Hepatocyte (in vitro differentiated cells): ENCODE measurements at places on chromosomes 1 and 21. TPM values are rescaled to one million over a fixed set of nuclear protein-coding genes. Genes with fewer than 3 reads are reported as not detected.

- H3K4me1 ChIP-seq, result no peaks in the 10 kb centered on the region
- DNase-seq, result no peak
- H3K4me3 ChIP-seq, result no peak overlapping the region
- H3K27ac ChIP-seq, result no peak overlapping the region
Measured at GRCh38 chr1:103125219-103125618, 16.9 kb upstream of the COL11A1 start.

- DNase-seq, result no peak
- H3K36me3 ChIP-seq, result no peaks in the 10 kb centered on the region
- H3K27ac ChIP-seq, result peak overlapping the region; percentile 97
Measured at GRCh38 chr1:155171836-155172731, 1.0 kb downstream of the KRTCAP2 start.

DNA sequence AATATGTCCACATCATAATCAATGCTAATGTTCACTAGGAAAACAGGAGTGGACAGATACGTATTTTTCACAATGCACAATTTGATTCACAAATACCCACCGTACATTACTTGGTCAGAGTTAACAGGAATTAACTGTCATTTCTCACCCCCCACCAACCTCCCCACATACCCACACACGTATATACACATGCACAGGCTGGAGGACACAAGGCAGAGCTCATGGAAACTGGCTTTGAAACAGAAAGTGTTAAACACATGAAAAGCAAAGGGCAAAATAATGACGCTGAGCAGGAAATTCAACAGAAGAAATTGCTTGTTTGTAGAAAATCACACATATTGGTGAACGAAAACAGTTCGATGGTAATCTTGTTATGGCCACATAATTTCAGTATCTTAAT is 188.4 kb upstream of the DMRTA2 start:
- no peak overlapping the region for H3K4me3 ChIP-seq
- no peaks in the 10 kb centered on the region for H3K36me3 ChIP-seq
- no peak overlapping the region for H3K27ac ChIP-seq

GRCh38 chr1:12157366-12158231 is 9.2 kb upstream of the TNFRSF1B start:
- H3K27me3 ChIP-seq, result no peaks in the 10 kb centered on the region
- DNase-seq, result no peak
- H3K4me1 ChIP-seq, result peaks cover 17% of the 10 kb centered on the region
- H3K4me3 ChIP-seq, result no peak overlapping the region

- DNase-seq, result no peak
- no peaks in the 10 kb centered on the region for H3K36me3 ChIP-seq
- H3K27ac ChIP-seq, result no peak overlapping the region
Measured at GRCh38 chr21:28561772-28562171, 430.9 kb downstream of the LTN1 start.

DNA sequence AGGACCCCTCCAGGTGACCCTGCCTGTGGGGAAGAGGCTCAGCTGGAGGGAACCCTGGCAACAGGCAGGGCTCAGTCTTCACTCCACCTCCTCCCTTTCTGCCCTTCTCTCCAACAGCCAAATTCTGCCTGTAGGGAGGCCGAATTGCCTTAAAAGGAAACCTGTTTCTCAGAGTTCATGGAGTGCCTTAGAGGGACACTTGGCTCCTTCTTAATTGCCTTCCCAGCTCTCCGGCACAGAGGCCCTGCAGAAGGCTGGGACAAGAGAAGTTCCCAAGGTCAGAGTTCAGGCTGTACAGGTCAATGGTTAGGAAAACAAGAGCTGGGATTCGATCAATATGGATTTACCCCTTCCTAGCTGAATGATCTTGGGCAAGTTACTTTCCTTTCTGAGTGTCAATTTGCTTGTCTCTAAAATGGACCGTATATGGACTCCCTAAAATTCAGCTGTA is 6.2 kb downstream of the CSRP1 start:
- DNase-seq, result no peak
- peak overlapping the region; percentile 21 for H3K27ac ChIP-seq
- no peaks in the 10 kb centered on the region for H3K27me3 ChIP-seq
- H3K4me1 ChIP-seq, result peaks cover 55% of the 10 kb centered on the region
- no peak overlapping the region for H3K4me3 ChIP-seq
- H3K36me3 ChIP-seq, result no peaks in the 10 kb centered on the region

- no peaks in the 10 kb centered on the region for H3K4me1 ChIP-seq
- no peaks in the 10 kb centered on the region for H3K27me3 ChIP-seq
- DNase-seq, result no peak
- no peak overlapping the region for H3K4me3 ChIP-seq
Measured at GRCh38 chr1:221141606-221142285, 262.5 kb downstream of the HLX start.

DNA sequence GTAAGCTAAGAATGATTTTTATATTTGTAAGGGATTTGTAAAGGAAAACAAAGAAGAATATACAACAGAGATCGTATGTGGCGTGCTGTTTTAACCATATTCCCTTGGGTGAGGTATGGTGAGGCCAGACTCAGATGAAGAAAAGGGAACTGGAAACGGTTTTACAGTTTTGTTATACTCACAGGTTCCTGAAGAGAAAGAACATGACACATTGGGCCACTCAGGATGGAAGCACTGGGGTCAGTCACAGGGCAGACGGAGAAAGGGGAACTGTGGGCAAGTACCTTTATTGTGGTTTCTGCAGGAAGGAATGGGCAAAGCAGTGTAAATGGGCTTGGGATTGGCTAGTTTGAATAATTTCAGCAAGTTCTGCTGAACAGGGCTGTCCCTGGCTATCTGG is 177.4 kb downstream of the LBR start:
- H3K4me3 ChIP-seq, result no peak overlapping the region
- H3K36me3 ChIP-seq, result no peaks in the 10 kb centered on the region
- DNase-seq, result no peak
- H3K27me3 ChIP-seq, result no peaks in the 10 kb centered on the region
- no peaks in the 10 kb centered on the region for H3K4me1 ChIP-seq

DNA sequence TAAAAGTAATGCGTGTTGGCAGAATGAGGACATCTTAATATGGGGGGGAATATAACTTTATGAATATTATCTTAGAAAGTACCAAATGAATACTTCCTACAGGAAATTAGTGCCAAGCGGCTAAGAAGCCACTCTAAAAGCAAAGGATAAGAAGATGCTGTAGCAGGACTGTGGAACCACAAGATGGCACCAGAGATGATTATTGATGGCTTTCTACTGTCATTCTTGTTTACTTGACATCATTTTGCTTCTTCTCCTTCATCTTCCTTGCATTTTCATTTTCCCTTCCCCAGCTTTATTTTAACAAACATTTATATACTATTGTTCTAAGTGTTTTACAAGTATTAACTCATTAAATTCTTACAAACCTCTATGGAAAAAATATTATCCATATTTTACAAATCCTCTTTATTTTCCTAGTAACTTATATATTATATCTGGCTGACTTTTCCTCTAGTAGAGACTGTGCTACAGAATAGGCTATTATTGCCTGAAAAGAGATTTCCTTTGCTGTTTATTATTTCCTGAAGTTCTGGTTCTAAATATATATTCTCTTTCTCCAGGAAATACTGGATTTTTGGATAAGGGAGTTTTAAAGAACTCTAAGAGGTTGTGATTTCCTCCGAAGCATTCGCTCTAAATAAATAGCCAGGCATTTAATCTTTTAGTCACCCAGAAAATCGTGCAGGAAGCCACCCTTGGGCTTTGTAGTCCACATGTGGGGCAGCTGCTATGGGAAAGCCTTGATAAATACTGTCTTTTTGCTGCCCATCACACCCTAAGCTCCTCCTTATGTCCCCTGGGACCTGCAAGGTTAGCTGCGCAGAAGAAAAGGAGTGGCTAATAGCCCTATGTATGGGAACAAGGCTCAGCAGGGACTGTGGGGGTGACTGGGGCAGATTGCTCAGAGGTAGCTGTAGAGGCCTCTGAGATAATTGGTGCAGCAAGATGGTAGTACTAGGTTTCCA is 69.8 kb downstream of the TPR start:
- no peaks in the 10 kb centered on the region for H3K27me3 ChIP-seq
- DNase-seq, result peak; percentile 13
- H3K27ac ChIP-seq, result no peak overlapping the region
- no peak overlapping the region for H3K4me3 ChIP-seq

DNA sequence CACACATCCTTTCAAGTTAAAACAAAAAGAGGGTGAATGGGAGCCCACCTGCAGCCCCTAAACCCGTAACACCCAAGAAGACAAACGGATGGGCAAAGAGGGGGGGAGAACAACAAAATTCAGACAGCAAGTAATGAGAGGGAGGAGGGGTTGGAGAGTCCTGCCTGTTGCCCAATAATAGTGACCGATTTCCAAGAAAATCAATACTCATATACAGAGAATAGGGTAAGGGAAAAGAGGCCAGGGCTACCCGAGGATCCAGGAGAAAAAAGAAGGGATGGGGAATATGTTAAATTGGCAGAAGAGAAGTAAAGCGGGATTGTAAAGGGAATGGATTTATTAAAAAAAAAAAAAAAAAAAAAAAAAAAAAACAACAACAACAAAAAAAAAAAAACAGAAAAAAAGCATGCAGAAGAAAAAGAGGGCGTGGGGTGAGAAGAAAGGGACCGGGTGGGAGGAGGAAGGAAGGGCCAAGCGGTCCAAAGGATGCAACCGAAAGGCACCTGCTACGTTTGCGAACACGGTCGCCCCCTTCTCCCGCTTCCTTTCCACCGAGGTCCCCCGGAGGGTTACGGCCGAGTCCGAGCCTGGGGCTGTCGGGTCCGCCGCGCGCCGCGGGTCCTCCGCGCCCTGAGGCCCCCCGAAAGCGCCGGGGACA is 930 bp downstream of the SLC30A10 start:
- peak overlapping the region; percentile 43 for H3K4me3 ChIP-seq
- peak overlapping the region; percentile 54 for H3K27ac ChIP-seq
- DNase-seq, result no peak
- peaks cover 4% of the 10 kb centered on the region for H3K27me3 ChIP-seq

GRCh38 chr1:227357171-227357926 is 39.1 kb upstream of the CDC42BPA start:
- peak overlapping the region; percentile 79 for H3K27ac ChIP-seq
- no peaks in the 10 kb centered on the region for H3K36me3 ChIP-seq
- no peak overlapping the region for H3K4me3 ChIP-seq
- H3K27me3 ChIP-seq, result no peaks in the 10 kb centered on the region
- DNase-seq, result peak; percentile 72

- H3K27ac ChIP-seq, result peak overlapping the region; percentile 99
- no peaks in the 10 kb centered on the region for H3K27me3 ChIP-seq
- H3K4me3 ChIP-seq, result no peak overlapping the region
Measured at GRCh38 chr1:230750986-230751625, 3.9 kb downstream of the CAPN9 start.

- no peak overlapping the region for H3K4me3 ChIP-seq
- no peak overlapping the region for H3K27ac ChIP-seq
- no peaks in the 10 kb centered on the region for H3K36me3 ChIP-seq
- no peaks in the 10 kb centered on the region for H3K27me3 ChIP-seq
- DNase-seq, result no peak
Measured at GRCh38 chr1:1477206-1477605, 5.6 kb downstream of the ATAD3B start.

DNA sequence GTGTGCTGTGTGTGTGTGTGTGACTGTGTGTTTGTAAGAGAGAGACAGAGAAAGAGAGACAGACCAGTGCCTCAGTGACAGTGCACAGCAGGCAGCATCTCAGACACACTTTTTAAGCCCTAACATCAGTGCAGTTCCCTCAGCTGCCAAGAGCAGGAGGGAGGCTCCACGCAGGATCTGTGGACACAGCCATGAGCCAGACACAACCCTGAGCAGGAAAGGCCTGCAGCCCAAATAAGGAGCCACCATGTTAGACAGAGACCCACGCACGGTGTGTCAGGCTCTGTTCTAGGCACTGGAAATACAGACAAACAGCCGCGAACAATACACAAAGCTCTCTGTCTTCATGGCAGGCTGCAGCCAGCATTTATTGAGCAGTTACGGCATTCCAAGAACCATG is 445.5 kb downstream of the MATN1 start:
- H3K27ac ChIP-seq, result no peak overlapping the region
- H3K27me3 ChIP-seq, result peaks cover 19% of the 10 kb centered on the region
- H3K4me1 ChIP-seq, result no peaks in the 10 kb centered on the region
- no peaks in the 10 kb centered on the region for H3K36me3 ChIP-seq
- no peak for DNase-seq

RNF186 gene
- polyA plus RNA-seq, result 1.4 and 2.0 TPM in 2 replicates

TMEM82 gene
- 14.7 and 16.4 TPM in 2 replicates for polyA plus RNA-seq

MASP2 gene
- 9.5 and 16.6 TPM in 2 replicates for polyA plus RNA-seq

SGIP1 gene
- 3.1 and 3.5 TPM in 2 replicates for polyA plus RNA-seq

STUM gene
- 0.06 TPM in 1 of 2 replicates, not detected in the other for polyA plus RNA-seq

MTMR11 gene
- 34.0 and 40.2 TPM in 2 replicates for polyA plus RNA-seq

OSCP1 gene
- polyA plus RNA-seq, result 5.8 and 7.6 TPM in 2 replicates

RABIF gene
- polyA plus RNA-seq, result 13.6 and 14.7 TPM in 2 replicates
